Upper lobe of right lung (tissue), 1 donor: ENCODE measurements at places on chromosomes 1 and 21. TPM values are rescaled to one million over a fixed set of nuclear protein-coding genes. Genes with fewer than 3 reads are reported as not detected.
A peak's percentile ranks its signal among the peaks of the same experiment; 100 is the strongest.

DNA sequence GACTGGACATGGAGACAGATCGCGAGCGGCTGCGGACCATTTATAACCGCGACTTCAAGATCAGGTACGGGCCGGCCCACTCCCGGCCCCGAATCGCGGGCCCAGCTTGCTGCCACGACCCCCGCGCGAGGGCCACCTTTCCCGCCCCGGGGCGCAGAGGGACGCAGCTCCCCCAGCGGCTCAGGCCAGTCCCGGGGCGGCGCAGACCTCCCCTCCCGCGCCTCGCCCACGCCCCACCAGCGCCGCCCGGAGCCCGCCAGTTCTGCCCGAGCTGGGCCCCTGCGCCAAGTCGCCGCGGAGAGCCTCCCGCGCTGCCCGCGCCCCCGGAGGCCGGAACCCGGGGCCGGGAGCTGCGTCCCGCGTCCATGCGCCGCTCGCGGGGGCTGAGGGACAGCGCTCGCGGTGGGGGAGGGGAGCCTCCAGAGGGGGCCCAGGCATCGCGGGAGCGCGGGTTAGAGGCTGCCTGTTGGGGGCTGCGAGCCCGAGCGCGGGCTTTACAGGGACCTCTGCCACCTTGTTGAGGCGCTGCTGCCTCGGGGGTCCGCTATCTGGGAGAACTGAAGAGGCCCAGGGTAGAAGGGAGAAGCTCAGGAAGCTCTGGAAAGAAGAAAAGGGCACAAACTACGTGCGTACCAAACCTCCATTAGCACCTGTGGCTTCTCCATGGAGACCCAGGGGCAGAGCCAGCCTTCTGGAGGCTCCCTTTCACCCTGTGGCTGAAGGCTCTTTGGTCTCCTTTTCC is 698 bp downstream of the MOV10 start:
- peak; percentile 86 for DNase-seq

GRCh38 chr1:74160046-74160445 is 37.9 kb downstream of the LRRIQ3 start:
- DNase-seq = no peak

- no peak for DNase-seq
These were observed 79.3 kb upstream of the DIRAS3 start for GRCh38 chr1:68129536-68130250.

SELP gene
- total RNA-seq = 61.5 TPM

DNA sequence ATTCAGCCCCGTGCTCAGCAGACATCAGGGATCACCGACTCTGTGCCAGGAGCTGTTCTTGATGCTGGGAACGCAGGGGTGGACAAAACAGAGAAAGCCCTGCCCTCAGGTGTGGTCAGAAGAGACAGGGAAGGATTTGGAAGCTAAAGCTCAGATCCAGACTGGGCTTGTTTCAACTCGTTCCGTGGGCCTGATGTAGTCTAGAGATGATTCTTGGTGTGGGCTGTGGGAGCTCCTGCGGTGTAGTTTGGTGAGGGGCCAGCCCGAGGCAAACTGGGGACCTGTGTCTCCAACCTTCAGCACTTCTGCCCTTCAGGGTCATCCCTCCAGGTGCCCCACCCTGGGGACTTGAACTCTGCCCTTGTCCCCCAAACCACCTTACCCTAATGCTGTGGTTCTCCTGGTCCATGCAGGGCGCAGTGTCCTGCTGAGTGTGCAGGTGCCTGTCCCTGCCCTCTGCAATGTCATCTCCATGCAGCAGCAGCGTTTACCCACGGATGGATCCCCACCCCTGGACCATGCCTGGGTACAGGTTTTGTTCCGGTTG is 17.3 kb upstream of the ABCG1 start:
- no peak for DNase-seq
